ENCODE measurements at places on chromosomes 11 and 22. TPM values are rescaled to one million over a fixed set of nuclear protein-coding genes. Genes with fewer than 3 reads are reported as not detected.

Gene SAA4
- 7.5 TPM for total RNA-seq

Gene ARHGAP1
- 19.4 TPM for total RNA-seq

Gene ACTN3
- total RNA-seq: not detected

Gene OR56B4
- total RNA-seq: not detected

Gene LRRC55
- not detected for total RNA-seq

Gene TRIM22
- 284 TPM for total RNA-seq

Gene ASCL2
- total RNA-seq: not detected

Gene ACR
- not detected for total RNA-seq

Gene ABCC8
- not detected for total RNA-seq

GRCh38 chr11:128389461-128389976, 197.8 kb downstream of the ETS1 start:
- no peak for DNase-seq

GRCh38 chr11:72119198-72119597, 6.7 kb upstream of the ANAPC15 start:
- DNase-seq: no peak

- peak; percentile 4 for DNase-seq
These were observed 42.9 kb upstream of the GAB2 start for GRCh38 chr11:78460471-78460870.

- DNase-seq: peak; percentile 18
These were observed 125.6 kb downstream of the TRPC6 start for GRCh38 chr11:101458161-101458560.

GRCh38 chr11:12132790-12133145, 22.4 kb downstream of the MICAL2 start:
- no peak for DNase-seq

DNA sequence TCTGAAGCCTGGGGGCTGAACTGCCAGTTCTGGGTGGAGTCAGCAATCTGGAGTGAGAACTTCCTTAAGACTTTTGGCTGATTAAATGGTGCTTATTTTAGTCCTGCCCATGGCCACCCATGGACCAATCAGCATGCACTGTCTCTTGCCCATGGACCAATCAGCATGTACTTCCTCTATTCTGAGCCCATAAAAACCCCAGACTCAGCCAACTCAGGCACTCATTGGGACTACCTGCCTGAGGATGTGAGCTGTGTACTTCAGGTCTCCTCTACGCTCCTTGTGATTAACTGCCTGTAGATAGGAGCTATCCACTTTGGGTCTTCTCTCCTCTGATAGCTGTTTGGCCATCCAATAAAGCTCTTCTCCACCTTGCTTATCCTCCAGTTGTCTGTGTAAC, 342.3 kb upstream of the CCDC179 start:
- DNase-seq: no peak

GRCh38 chr11:78405805-78406204, 11.8 kb downstream of the GAB2 start:
- DNase-seq: no peak

DNA sequence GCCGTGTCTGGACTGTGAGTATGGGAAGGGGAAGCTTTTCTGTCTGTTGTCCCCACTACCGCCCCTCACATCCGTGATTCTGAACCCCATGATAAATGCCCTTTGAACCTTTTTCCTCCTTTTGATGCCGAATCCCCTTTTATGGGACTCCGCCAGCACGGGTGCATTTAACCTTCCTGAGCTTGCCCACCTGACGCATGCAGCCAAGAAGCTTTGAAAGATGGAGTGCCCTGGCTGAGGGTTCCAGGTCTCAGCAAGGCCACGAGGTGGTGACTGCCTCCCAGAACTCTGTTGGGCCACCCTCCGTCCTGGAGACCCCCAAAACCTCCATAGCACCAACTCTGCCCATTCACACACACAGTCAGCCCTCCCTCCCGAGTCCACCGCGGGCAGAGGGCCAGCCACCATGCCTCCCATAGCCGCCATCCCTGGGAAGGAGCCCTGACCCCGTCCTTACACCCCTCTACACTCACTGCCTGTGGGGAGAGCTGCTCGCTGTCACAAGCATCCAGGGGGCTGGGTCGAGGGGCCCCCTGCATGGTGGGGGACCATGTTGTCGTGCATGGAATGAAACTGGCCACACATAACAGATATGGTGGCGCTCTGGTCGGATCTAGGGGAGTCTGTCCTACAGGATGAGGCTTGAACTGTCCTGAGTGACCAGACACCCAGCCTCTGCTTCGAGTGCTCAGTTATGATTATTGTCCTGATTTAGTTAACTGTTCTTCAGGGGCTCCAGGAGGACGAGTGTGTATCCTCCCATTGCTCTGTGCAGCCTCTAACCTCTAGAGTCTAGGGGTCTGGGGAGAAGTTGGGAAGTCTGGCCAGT, 822 bp upstream of the COMT start:
- DNase-seq: no peak

- no peak for DNase-seq
These were observed 264.7 kb upstream of the B3GAT1 start for GRCh38 chr11:134676516-134677287.

DNA sequence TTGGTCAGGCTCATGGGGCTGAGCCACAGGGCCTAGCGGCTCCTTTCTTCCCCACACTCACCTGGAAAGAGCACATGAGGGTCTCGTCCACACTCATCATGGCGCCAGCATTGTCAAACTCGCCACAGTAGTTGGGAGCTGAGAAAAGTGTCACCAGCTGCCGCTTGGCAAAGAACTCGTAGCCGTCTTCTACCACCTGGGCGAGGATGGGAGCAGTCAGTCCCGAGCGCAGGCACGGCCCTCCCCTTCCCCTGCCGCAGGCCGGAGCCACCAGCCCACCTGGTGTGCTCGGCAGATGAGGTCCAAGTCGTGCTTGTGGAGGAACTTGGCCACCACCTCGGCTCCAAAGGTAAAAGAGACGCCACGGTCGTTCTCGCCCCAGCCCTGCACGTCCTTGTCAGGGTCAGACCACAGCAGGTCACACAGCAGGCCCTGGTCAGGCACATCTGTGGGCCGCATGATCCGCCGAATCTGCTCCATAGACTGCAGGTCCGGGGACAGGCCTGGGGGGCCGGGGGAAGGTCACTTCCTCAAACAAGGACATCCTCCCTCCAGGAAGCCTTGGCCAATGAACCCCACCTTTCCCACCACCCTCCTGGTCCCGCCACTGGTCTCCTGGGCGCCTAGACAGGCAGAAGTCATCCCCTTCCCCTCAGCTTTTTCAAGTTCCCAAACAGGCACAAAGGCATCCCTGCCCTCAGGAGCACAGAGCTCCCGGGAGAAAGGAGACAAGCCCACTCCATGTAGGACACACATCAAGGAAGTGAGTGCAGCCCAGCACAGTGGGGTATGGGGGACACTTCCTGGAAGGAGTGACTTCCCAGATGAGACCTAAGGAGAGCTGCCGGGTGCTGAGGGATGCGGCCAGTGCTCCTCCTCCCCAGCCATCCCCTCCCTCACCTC, 2.7 kb downstream of the PPP1CA start:
- DNase-seq: no peak

- DNase-seq: no peak
These were observed 28.2 kb downstream of the HEPHL1 start for GRCh38 chr11:94049351-94049750.

- no peak for DNase-seq
These were observed 279.9 kb downstream of the FAT3 start for GRCh38 chr11:92504534-92504933.

- DNase-seq: no peak
These were observed 29.9 kb downstream of the SFI1 start for GRCh38 chr22:31526270-31526669.

GRCh38 chr11:27770576-27770975, 70.3 kb upstream of the BDNF start:
- DNase-seq: peak; percentile 92

GRCh38 chr22:50138041-50138440, 32.5 kb upstream of the PANX2 start:
- peak; percentile 68 for DNase-seq

GRCh38 chr22:24209687-24210086, 28.4 kb downstream of the SUSD2 start:
- DNase-seq: no peak
